ENCODE measurements at places on chromosomes 11 and 22.

- DNase-seq = no peak
Observed at GRCh38 chr22:49995041-49995360, 17.6 kb downstream of the IL17REL start.

DNA sequence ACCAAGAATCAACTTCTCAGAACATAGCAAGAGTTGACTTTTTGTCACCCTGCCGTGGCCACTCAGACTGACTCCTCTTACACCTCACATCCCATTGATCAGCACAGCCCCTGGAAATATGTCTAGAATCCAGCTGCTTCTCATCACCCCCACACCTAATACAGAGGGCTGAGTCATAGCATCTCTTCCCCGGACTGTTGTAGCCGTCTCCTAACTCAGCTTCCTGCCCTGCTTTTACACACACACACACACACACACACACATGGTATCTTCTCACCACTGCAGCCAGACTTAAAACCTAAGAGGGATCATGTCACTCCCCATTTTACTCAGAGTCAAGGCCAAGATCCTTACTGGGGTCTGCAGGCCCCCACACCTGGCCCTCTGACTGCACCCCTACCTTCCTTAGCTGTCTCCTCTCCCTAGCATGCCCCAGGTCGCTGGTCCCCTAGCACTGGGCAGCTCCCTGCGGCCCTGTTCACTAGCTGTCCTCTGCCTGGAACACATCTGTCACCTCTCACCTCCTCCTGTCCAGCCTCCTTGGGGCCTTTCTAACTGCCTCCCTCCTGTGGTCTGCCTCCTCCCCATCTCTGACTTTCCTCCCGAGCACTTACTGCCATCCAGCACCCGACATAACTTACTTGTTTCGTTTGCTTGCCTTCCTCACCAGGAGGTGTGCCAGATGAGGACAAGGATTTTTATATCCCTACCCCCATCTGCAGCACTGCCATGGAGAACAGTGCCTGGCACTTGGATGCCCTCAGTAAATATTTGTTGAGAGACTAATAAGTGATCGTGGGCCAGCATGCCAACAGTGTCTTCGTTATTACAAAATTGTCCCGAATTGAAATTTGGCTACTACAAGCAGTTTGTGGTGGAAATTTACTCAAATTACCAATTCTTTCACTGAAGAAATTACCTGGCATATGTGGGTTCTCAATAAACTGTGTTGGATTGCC is 61.9 kb downstream of the BMAL1 start:
- peak; percentile 69 for DNase-seq

- DNase-seq = no peak
Observed at GRCh38 chr11:2886936-2887335, 1.4 kb upstream of the CDKN1C start.

- no peak for DNase-seq
Observed at GRCh38 chr11:7165911-7166310, 77.1 kb downstream of the RBMXL2 start.

- no peak for DNase-seq
Observed at GRCh38 chr22:49330421-49331222, 497.1 kb downstream of the BRD1 start.

GRCh38 chr11:43942662-43943371 is 380 bp downstream of the C11orf96 start:
- no peak for DNase-seq
